Fibroblast of skin of back (primary cell): ENCODE measurements at places on chromosomes 4 and X.

- DNase-seq = peak; percentile 17
Observed at GRCh38 chr4:25320773-25321172, 8.2 kb downstream of the ZCCHC4 start.

- DNase-seq = no peak
Observed at GRCh38 chrX:117400005-117400404, 716.6 kb downstream of the KLHL13 start.

DNA sequence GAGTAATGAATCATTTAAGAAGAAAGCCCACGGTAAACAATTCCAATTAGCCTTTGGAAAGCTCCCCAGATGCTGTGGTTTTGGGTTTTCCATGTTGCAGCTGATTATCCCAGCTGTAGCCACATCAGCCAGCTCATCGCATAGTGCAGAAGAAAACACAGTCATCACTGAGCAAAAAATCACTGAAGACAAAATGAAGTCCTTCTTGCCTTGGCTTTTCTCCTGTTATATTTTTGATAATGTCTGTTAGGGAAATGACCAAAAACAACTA, 193.0 kb upstream of the C1QTNF7 start:
- peak; percentile 88 for DNase-seq

GRCh38 chrX:30822068-30822681, 66.9 kb downstream of the TAB3 start:
- no peak for DNase-seq

DNA sequence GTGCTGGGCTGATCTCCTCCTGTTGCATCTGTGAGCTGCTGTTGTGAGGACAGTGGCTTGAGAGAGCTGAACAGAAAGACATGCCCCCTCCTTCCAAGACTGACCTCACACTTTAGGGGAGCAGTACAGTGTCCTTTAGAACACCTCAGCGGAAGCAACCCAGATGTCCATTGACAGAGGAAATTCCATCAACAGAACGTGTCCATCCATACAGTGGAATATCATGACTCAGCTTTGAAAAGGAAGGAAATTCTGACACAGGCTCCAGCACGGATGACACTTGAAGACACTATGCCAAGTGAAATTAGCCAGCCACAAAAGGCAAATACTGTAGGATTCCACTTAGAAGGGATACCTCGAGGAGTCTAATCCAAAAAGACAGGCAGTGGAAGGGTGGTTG, 103.5 kb downstream of the GPR143 start:
- DNase-seq = peak; percentile 70
